ENCODE measurements at places on chromosomes 16 and 17. TPM values are rescaled to one million over a fixed set of nuclear protein-coding genes. Genes with fewer than 3 reads are reported as not detected.

The TP53TG3B gene
- not detected for polyA plus RNA-seq

The LLGL1 gene
- polyA plus RNA-seq, result 52.9 TPM

The BCL6B gene
- polyA plus RNA-seq, result not detected

The HBA2 gene
- not detected for polyA plus RNA-seq

The CUEDC1 gene
- 22.6 TPM for polyA plus RNA-seq

The MT1F gene
- polyA plus RNA-seq, result 0.56 TPM

The CSH2 gene
- not detected for polyA plus RNA-seq

The LITAFD gene
- not detected for polyA plus RNA-seq

The GPR179 gene
- polyA plus RNA-seq, result not detected

The SREBF1 gene
- polyA plus RNA-seq, result 22.3 TPM

The ADAMTS18 gene
- polyA plus RNA-seq, result not detected

The CES3 gene
- polyA plus RNA-seq, result 0.03 TPM

The ZG16 gene
- polyA plus RNA-seq, result not detected

The MEIOC gene
- 0.37 TPM for polyA plus RNA-seq

The GPS1 gene
- 157 TPM for polyA plus RNA-seq

The KRTAP4-5 gene
- polyA plus RNA-seq, result not detected

The TPSAB1 gene
- polyA plus RNA-seq, result not detected

The MAPT gene
- polyA plus RNA-seq, result 0.26 TPM

The CDRT15 gene
- polyA plus RNA-seq, result not detected

The PTGES3L gene
- 1.7 TPM for polyA plus RNA-seq

The TBC1D10B gene
- 26.4 TPM for polyA plus RNA-seq

The TMEM88 gene
- 2.1 TPM for polyA plus RNA-seq

The KRTAP2-3 gene
- polyA plus RNA-seq, result 35.2 TPM

The USP43 gene
- not detected for polyA plus RNA-seq

The TNP2 gene
- polyA plus RNA-seq, result not detected

The MYOCD gene
- 10.6 TPM for polyA plus RNA-seq

The METTL2A gene
- 12.0 TPM for polyA plus RNA-seq

The ZNF469 gene
- polyA plus RNA-seq, result 13.3 TPM

The CACNG5 gene
- not detected for polyA plus RNA-seq

The AGRP gene
- not detected for polyA plus RNA-seq

The KRTAP17-1 gene
- not detected for polyA plus RNA-seq

The NPW gene
- 3.7 TPM for polyA plus RNA-seq

Data from IMR-90 (cell line).